ENCODE measurements at places on chromosomes 6 and 20. TPM values are rescaled to one million over a fixed set of nuclear protein-coding genes. Genes with fewer than 3 reads are reported as not detected.

The COL20A1 gene
- 0.41 TPM for total RNA-seq

The MYO6 gene
- total RNA-seq, result 5.6 TPM

The DLK2 gene
- total RNA-seq, result 7.1 TPM

The ACOT8 gene
- total RNA-seq, result 52.4 TPM

The ANKRD66 gene
- total RNA-seq, result not detected

The LY6G6F gene
- total RNA-seq, result not detected

The HLA-DRB1 gene
- 68.2 TPM for total RNA-seq
